Kidney tubule cell (primary cell): ENCODE measurements at places on chromosomes 5 and 9.

GRCh38 chr5:146173597-146173996 lies 8.9 kb downstream of the LARS1 start:
- DNase-seq: no peak

- no peak for DNase-seq
Measured at GRCh38 chr9:132020272-132020671, 59.4 kb downstream of the MED27 start.

GRCh38 chr5:2303431-2304100 lies 420.8 kb upstream of the IRX4 start:
- no peak for DNase-seq

DNA sequence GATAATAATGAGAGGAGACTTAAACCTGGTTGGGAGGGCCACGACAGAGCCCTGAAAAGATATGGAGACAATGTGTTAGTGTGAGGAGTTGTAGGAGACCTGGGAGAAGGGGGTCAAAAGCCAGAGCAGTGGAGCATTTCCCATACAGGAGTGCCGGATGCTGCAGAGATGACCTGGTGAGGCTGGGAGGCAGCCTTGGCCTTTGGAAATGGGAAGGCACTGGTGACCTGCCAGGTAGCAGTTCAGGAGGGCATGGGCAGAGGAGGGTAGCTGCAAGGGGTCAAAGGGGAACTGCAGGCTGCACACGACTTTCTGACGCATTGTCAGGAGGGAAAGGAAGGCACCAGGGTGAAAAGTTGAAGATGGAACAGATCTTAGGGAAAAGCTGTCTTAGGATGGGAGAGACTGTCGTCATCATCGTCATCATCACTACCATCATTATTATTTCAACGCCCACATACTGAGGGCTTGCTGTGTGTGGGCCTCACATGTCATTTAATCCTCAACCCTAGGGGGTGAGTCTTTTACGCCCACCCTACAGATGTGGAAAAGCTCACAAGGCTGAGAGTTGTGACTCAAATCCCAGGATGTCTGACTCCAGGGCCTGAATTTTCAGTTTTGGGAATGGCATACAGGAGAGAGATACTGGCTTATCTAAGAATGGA lies 13.3 kb downstream of the ARAP3 start:
- no peak for DNase-seq

- no peak for DNase-seq
Measured at GRCh38 chr5:7094626-7095025, 301.3 kb upstream of the ADCY2 start.

GRCh38 chr5:62477801-62478200 lies 65.2 kb downstream of the IPO11 start:
- DNase-seq: no peak

DNA sequence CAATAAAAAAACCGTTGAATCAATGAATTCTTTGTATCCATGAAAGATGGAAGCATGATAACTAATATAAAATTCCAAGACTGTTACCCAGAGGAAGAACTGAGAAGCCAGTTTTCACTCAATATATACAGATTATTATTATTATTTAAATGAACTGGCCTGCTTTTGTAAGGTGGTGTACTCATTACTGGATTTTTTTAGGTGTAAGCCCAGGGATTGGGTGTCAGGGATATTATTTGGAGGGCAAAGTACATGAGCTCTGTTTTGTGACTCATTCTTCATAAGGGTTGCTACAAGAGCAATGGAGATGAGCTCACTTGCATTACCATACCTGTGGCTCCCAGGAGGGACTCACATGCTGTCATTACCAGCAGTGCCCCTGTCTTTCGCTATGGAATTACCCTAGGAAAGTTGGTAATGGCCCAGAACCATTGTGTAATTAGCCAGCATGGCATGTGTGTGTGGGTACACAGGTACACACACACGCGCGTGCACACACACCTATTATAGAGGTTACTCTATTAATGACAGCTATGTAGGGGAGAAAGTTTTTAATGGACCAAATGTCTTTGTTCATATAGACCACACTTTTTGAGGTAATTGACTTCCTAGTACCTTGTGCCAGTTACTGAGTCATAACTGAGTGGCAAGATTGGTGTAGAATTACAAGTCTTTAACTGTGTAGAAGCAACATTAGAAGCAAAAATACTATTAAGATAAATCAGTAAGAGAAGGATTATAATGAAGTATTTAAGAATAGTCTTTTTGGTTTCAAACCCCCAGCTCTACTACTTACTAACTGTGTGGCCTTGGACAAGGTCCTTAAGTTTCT lies 143.4 kb downstream of the GDNF start:
- DNase-seq: peak; percentile 92

DNA sequence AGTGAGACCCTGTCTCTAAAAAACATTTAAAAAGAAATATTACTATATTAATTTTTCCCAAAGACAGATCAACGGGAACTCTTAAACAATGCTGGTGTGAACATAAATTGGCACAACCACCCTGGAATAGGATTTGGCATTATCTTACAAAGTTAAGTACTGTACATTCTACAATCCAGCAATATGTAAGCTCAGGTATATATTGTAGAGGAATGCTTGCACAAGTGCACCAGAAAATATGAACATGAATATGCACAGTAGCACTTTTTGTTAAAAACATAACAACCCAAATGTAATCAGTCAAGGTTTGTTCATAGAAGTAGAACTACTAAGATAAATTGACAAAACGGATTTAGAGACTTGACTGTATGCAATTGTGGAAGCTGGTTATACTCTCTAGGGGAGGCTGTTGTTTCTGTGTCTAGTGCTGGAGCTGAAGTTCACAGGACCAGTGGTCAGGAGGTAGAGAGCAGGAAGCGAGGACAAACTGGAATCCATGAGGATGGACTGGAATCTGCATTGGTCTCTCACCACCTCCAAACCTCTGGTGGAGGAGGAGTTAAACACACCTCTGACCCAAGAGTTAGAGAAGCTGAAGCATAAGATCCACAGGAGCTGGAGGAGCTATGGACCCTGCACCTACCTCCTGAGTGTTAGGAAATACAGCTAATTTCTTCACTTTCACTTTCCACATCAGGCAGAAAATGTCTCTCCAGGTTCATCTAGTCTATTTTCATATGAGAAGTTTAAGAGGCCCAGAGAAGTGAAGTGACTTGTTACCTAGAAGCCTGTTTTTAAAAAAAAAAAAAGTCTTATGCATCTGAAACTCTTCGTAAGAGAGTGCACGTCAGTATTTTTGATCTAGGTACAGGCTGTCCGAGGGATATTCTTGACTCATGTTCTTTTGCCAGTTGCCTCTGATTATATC lies 20.3 kb upstream of the RIC1 start:
- DNase-seq: peak; percentile 38

- no peak for DNase-seq
Measured at GRCh38 chr9:121365564-121365963, 4.5 kb downstream of the STOM start.

DNA sequence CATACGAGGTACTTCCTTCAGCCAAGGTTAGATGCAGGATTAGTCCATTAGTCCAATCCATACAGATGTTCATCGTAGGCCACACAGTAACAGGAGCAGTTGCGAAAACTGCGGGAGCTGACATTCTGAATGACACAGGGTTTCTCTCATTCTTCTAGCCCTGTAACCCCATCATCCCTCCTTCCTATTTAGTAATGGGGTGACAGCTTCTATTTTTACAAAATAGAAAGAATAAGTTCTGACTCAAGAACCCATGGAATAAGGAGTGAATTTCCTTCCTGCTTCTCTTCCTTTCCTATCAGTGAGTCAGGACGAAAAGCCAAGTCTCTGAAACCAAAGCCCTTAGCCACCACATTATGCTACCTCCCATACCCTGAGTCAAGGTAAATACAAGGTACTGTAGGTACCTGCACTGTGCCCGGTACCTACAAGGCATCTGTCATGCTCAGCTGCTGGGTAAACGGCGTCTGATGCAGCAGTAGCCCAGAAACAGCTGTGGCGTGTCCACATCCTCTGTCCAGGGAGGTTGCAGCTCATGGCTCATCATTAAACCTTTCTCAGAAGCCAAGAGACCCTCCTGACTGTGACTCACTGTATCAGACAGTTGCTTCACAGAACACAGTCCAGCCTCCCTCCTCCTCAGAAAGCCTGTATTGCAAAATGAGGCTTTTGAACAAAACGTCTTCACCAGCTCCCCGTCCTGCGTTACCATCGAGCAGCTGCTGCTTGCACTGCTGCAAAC lies 84.2 kb downstream of the ESM1 start:
- DNase-seq: peak; percentile 83

GRCh38 chr9:120889606-120890271 lies 12.8 kb upstream of the PHF19 start:
- DNase-seq: no peak

- no peak for DNase-seq
Measured at GRCh38 chr9:5518171-5518936, 8.0 kb downstream of the PDCD1LG2 start.

DNA sequence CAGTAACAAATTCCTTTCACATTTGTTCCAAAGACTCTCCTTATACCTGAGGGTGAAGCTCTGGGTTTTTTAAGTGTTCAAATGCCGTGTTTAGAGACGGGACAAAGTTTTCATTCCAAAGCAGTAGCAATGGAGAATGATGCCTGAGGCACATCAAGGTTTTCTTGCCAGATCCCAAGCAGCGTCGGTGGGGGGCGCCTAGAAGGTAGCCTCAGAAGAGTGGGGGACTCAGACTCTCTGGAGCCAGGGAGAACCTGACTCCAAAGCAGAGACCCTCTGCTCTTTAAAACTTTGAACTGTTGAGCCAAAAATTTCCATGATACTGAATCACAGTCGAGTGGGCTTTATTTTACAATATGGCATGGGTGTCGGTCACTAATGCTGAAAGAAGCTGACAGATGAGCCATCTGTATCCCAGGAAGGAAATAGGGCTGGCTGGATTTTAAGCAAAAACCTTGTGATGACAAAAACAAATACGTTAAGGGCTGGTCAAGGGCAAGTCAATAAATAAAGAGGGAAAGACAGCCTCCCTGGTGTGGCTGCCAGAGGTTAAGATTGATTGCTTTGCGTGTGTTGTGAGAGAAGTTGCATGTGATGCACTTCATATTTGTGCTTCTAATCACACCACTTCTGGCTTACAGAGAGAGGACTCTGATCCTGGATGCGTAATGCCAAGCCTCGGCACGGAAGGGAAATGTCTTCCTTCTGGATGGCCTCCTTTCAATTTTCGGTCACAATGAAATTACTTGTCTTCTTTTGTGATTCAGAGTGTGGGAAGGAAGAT lies 161.1 kb upstream of the EFNA5 start:
- DNase-seq: no peak

DNA sequence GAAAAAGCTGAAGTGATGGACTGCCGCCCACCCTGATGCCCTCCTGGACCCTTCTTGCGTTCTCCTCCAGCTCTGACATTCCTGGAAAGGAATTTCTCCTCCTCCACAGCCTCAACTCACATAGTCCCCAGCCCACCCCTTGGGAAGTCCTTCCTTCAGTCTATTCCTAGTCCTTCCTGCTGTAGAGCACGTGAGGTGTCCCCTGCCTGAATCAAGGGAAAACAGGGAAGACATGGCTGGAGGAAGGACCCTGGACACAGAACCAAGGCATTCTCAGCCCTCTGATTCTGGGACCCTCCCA lies 3.7 kb downstream of the ARID3C start:
- no peak for DNase-seq

- no peak for DNase-seq
Measured at GRCh38 chr5:24102010-24102409, 542.8 kb downstream of the CDH10 start.

DNA sequence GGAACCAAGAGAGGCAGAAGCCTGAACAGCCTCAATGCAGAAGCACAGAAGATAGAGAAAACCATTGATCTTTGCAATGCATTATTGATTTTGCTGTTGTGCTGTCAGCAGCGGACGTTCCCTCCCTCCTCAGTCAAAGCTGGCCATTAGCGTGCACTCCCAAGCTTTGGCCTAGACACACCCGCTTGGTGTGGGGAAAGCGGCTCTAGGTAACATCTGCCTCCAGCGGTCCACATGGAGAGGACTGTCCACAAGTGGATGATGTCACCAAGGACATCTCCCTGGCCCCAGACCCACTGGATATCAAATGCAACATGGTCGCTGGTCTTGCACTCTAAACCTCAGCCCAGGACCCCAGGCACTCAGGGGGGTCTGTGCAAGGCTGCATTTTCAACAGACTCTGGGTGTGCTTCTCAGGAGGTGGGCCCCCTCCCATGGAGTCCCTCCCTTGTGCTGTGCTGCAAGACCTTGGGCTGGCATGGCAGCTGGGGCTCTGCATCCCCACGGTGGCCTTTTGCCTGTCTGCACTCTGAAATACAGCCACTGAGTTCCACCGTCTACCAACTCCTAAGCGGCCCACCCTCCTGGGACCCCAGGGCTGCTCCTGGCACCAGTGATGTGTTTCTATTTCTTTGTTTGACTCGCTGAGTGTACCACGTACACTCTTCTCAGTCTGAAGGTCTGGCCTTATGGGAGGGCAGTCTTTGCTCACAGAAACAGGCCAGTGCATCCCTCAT lies 1.9 kb downstream of the SEMA4D start:
- DNase-seq: no peak

GRCh38 chr9:16801871-16802466 lies 68.5 kb downstream of the BNC2 start:
- no peak for DNase-seq

DNA sequence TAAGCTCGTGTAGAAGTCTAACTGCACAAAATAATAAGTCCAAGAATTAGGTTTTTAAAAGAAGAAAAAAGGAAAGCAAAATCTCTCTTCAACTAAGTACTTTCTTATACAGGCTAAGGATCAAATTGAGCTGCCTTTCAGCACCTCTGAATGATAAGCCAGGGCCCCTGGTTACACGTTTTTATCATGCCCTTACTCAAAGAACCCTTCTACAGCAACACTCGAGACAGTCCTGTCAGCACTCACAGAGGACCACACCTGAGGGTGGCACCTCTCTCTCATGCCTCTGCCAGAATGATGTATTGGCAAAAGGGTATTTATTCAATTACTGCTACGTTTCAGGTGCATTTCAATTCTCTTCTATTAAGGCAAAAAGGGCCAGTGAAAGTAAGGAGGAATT lies 150.5 kb downstream of the BNC2 start:
- DNase-seq: no peak

DNA sequence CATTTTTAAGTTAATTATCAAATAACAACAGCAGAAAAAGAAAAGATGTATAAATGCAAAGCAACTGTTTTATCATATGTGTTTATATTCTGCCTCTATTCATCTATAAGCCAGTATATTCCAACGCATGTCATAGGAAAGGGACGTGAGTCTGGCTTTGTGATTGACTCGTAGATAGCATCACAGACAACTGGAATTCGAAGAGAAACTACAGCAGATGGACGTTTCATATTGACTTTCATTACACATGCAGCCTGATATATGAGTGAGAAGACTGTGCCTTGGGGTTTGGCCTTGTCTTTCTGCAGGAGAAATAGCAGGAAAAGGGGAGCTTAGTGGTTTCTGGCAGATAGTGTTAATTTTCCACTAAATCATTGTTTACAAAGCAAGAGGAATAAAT lies 1111.9 kb downstream of the MAT2B start:
- DNase-seq: no peak

- no peak for DNase-seq
Measured at GRCh38 chr9:7315746-7316145, 483.8 kb downstream of the DMAC1 start.
